ENCODE measurements at places on chromosomes 1 and 21.

- no peak for DNase-seq
Observed at GRCh38 chr1:222730866-222731265, 6.1 kb upstream of the FAM177B start.

- DNase-seq = peak; percentile 47
Observed at GRCh38 chr1:203629507-203630082, 3.0 kb downstream of the ATP2B4 start.

DNA sequence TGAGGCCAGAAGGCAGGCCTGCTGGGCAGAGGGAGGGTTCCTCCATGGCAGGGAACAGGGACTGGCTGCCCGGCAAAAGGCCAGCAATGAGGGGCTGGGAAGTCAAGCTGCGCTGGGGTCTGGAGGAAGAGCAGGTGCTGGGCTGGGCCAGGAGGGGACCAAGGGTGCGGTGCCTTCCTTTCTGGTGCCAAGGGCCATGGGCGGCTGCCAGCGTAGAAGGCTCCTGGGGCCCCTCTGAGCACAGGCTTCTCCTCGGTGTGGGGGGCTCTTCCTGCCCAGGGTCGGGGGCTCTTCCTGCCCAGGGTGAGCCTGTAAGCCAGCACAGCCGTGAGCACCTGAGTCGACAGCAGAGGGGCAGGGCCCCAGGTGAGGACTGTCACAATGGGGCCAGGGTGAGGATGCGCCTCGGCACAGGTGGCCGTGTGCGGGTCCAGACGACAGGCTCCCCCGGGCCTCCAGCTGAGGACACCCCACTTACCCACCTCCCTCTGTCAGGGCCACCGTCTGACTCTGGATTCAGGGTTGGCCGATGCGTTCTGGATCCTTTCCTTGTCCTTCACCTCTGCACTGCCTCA is 10.7 kb upstream of the DNMT3L start:
- DNase-seq = no peak

DNA sequence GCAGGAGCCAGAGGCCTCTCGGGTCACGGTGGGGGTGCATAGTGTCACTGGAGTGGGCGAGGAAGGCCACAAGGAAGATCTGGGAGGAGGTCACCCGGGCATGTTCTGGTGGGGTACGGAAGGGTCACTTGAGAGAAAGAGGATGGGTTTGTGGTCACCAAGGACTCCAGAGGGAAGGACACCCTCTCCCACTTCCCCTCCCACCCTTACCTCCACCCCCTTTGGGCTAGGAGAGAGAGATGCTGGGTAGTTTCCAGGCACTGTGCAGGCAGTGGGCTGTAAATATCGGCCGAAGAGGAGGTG is 703 bp downstream of the AMIGO1 start:
- no peak for DNase-seq

GRCh38 chr1:1764876-1765470 is 13.3 kb downstream of the NADK start:
- DNase-seq = no peak

DNA sequence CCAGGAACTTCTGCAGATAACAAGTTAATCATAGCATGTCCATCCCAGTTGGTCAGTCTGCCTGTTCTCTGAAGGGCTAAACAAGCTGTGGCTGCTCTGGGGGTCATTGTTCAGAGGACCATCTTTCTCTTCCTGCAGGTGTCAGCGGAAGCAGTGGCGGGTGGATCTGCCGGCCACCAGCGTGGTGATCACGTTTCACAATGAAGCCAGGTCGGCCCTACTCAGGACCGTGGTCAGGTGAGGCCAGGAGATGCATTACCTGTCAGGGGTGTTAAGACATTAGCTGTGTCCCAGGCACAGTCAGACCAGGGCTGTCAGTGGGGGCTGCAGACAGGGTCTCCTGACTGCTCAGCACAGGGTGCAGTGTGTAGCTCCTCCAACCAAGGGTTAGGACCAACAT is 168.8 kb downstream of the GALNT2 start:
- DNase-seq = no peak

DNA sequence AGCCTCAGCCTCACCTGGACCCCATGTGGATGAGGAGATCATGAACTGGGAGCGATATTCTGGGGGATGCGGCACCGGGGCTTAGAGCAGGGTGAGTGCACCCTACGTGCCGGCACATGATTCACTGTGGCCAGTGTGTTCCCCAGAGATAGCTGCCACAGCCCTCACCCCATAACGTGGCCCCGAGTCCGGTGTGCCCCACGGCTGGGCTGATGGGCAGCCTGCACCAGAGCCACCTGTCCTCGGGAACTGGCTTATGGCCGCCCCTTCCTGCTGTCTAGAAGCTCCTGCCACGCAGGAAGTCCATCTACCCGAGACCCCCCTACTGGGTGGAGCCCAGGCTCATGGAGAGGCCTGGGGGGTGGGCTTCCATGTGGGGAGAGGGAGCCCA is 39.1 kb upstream of the SLC19A1 start:
- DNase-seq = no peak

- DNase-seq = no peak
Observed at GRCh38 chr1:150863724-150864123, 12.7 kb downstream of the ARNT start.

DNA sequence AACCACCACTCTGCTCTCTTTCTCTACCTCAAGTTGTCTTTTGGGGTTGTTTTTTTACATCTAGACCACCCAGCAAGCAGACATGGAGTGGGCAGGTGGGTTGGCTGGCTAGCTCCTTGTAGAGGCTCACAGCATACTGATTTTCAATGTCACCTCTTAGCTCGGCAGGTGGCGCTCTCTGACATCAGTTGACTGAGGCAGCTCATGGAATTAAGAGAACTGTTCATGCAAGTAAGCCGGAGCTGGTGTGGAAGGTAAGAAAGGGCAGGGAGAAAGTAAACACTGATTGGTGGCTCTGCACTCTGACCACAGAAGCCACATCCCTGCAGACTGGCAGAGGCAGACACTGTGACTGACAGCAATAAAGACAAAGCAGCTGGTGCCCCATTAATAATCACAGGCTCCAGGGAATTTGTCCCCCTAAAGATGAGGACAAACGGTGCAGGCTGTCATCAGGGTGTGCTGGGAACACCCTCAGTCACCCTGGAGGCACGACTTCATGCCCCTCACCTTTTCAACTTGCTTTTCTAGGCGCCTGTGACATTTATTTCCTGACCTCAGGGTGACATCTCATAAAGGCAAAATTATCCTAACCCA is 226.8 kb downstream of the LMX1A start:
- DNase-seq = peak; percentile 46

DNA sequence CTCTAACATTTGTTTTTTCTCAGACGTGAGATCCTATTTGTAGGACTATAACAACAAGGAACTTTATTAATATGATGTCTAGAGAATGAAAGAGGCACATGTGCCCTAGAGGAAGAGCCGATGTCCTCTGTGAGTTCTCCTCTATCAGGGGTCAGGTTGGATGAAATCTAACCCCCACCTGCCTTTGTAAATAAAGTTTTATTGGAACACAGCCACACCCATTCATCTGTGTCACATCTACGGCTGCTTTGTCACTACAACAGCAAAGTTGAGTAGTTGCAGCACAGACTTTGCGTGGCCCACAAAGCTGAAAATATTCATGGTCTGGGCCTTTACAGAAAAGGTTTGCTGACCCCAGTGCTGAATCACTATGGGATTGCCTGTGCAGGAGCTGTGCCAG is 571 bp upstream of the CAPN9 start:
- no peak for DNase-seq

GRCh38 chr1:185803241-185803640 is 69.0 kb downstream of the HMCN1 start:
- no peak for DNase-seq

DNA sequence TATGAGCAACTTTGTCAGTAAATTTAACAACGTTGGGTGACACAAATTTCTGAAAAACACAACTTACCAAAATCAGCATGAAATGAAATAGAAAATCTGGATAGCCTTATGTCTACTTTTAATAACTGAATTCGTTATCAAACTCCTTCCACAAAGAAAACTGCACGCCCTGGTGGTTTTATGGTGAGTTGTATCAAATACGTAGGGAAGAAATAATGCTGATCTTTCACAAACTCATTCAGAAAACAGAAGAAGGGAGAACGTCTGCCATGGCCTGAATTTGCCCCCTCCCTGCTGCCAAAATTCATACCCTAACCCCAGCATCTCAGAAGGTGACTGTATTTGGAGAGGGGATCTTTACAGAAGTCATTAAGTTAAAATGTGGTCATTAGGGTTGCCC is 50.0 kb upstream of the COL18A1 start:
- no peak for DNase-seq

DNA sequence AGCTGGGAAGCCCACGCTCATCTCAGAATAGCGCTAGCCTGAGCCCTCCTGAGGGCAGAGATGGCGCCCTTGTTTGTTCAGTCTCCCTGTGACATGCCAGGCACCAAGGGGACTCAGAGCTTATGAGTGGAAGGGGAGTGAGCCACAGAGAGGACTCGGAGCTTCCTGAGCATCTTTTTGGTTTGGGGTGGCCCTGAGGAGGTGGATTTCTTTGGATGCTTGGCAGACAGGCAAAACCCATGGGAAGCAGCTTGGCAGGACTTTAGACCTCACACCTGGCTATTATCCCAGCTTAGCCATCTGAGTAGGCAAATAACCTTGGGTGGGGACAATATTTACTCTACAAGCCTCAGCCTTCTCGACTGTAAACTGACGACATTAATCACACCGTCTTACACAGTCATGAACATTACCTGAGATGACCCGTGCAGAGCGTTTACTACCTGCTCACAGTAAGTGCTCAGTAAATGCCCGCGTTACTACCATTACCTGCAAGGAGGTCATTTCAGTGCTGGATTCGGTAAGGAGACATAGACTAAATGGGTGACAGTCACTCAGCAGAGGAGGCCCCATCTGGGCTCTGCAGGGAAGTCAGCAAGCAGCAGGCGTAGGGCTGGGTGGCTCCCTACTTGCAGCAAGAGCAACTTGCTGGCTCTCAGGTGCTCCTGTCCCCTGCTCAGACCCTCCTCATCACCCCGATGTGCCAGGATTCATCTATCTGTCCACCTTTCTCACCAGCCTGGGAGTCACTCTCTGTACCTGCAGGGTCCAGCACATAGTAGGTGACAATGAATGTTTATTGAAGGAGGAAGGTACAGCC is 54.9 kb downstream of the KLHDC7A start:
- no peak for DNase-seq

GRCh38 chr1:177223359-177223758 is 52.6 kb downstream of the BRINP2 start:
- DNase-seq = no peak

DNA sequence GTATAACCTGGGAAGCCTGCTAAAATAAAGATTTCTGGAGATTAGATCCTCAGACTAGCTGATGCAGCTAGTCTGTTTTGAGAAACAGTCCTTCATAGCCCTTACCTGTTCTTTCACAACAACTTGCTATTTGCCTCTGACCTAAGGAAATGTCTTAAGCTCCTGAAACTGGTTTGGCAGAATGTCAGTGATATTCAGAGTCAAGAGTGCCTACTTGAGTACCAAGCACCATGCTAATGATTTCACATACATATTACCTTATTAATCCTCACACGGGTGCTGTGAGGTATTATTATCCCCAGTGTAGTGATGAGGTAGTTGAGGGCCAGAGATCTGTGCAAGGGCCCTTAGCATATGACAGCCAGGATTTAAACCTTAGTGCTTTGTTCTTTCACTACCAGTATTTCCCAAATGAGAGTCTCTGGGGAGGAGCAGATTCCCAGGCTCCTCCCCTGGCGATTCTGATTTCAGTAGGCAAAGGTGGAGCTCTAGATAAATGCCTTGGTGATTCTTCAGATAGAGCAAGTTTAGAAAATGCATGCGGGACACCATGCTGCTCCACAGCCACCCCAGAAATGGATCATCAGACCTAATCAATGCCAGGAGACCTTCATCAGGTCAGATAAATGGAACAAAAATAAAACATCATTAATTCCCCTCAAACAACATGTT is 47.4 kb upstream of the WNT2B start:
- no peak for DNase-seq

GRCh38 chr1:209132736-209133467 is 450.6 kb upstream of the CAMK1G start:
- no peak for DNase-seq

GRCh38 chr1:116105996-116106395 is 5.2 kb upstream of the MAB21L3 start:
- DNase-seq = no peak

- DNase-seq = no peak
Observed at GRCh38 chr1:47859092-47859743, 138.0 kb downstream of the TRABD2B start.

DNA sequence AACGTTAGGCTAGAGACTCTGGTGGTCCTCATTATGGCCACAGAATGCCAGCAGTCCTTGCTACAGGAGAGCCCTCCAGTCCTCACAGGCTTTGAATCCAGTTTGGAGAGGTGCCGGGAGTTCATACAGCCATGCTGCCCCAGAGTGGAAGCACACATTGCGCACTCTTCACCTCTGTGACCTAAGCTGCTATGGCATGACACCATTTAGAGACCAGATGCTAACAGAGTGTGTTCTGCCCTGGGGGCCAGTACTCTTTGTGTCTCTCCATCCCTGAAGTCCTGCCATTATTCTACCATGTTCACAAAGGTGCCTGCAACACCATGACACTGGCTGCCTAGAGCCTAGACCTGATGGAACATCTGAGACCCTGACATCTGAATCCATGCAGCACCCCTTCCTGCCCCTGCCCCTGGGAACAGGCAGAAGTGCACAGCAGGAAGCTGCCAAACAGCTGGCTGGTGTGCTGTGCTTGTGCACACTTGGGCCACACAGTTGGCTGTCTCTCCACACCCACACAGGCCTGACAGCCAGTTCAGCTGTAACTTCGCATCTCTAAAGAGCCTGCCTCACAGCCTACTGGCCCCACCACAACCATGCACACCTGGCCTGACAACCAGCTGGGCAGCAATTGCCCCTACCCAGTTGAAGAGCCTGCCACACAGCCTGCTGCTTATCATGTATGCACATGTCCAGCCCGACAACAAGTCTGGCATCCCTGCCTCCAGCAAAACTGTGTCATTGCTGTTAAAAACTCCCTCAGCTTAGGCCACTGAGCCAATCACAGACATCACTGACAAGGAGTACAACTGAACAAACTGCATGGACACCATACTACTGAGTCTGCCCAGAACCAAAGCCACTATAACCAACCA is 49.1 kb downstream of the MCOLN2 start:
- DNase-seq = no peak

DNA sequence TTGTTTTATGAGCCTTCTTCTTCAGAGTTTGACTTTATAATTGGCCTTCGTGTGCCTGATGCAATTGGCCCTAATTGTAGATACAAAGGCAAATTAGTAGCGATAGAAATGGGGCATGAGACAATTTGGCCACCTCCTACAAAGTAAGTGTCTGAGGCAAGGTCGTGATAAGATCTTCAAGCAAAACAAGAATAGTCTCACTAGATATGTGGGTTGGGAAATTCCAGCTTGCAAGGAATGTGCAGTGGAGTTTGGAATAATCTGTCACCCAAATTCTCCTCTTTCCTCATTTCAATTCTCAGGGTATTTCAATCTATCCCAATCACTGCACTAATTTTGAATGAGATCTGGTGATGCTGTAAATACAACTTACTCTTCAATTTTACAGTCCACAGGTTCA is 11.4 kb upstream of the TSNAX start:
- no peak for DNase-seq

DNA sequence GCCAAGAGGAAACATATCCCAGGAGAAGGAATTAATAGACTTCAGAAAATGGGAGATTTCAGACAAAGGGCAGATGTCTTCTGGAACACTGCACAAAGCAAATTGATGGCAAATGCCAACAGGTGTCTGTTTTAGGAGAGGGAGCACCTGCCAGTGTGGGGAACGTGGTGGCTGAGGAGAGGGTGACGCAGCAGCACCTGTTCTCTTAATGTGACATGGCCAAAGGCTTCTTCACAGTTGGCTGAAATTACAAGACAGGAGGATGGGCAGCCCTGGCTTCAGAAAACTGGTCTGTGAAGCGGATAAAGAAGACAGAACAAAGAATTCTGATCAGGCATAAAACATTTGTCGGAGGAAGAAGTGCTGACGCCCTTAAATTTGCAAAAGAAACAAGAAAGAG is 178.7 kb upstream of the RUNX1 start:
- DNase-seq = no peak
